GM04504 (cell line): ENCODE measurements at places on chromosomes 4 and X.

- no peak for DNase-seq
Observed at GRCh38 chr4:108024878-108025165, 35.1 kb downstream of the HADH start.

GRCh38 chrX:151687635-151688034 is 7.6 kb upstream of the PRRG3 start:
- no peak for DNase-seq

GRCh38 chr4:91746551-91746950 is 557.2 kb upstream of the GRID2 start:
- DNase-seq, result no peak

- DNase-seq, result no peak
Observed at GRCh38 chr4:56391270-56391669, 4.0 kb upstream of the AASDH start.

DNA sequence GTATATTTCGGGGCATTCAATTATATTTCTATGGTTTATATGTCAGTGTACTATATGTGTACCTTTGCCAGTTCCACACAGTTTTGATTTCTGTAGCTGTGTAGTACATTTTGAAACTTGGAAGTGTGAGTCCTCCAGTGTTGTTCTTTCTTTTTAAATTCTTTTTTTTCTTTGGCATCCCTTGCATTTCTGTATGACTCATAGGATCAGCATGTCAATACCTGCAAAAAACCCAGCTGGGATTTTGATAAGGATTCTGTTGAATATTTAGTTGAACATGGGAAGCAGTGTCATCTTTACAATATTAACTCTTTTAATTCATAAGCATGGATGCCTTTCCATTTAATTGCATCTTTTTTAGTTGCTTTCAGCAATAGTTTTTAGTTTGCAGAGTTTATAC is 100.0 kb downstream of the SH3BGRL start:
- no peak for DNase-seq

GRCh38 chrX:10028283-10029104 is 61.3 kb downstream of the CLDN34 start:
- DNase-seq, result no peak

GRCh38 chr4:78100060-78100459 is 42.9 kb downstream of the FRAS1 start:
- peak; percentile 3 for DNase-seq

DNA sequence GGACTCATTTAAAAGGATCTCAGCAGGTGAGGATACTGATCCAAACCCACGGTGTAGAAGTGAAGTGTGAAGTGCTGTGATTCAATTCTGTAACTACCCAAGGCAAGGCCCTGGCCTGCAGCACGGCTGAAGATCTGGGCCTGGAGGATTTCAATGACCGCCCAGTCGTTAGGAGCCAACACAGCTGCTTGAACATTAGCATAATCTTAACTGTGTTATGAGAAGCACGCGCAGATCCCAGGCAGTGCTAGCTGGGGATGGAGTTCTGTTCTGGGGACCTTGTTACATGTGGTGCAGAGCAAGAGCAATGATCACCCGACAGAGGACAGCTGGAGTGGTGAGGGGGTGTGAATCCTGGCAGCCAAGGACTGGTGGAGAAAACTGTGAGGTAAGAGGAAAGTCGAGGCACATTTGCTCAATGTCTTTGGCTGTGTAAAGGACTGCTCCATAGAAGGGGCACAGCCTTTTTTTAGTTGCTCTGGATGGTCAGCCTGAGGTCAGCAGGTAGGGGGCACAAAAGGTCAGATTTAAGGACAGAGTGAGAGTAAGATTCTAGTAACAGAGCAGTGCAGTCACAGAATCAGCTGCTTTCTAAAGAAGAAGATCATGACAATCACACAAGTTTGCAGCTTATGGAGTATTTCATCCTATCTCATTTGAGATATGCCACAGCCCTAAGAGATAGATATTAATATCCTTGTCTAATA is 181.8 kb downstream of the DCLK2 start:
- DNase-seq, result no peak

DNA sequence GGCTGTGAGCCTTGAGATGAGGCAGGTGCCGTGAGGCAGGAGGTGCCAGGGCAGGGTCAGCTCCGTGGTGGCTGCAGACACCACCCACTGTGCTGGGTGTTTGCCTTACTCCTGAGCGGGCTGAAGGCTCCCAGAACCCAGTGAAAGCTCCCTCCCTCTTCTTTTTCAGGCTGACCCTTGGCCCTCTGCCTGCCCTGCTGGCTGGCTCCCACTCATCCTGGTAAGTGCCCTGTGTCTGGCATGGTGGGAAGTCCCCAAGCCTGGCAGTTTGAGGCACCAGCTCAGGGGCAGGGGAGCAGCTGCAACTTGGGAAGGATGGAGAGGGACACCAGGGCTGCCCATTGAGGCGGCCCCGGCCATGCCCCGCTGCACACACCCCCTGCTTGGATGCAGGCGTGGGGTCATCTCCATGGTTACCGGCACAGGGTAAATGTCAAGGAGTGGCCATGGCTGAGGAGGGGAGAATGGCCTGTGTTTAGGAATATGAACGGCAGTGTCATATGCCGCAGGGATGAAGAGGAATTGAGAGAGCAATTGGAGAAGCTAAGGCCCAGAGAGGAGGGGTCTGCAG is 16.8 kb downstream of the SH3BP2 start:
- no peak for DNase-seq

GRCh38 chr4:3706565-3707422 is 59.4 kb upstream of the ADRA2C start:
- no peak for DNase-seq

DNA sequence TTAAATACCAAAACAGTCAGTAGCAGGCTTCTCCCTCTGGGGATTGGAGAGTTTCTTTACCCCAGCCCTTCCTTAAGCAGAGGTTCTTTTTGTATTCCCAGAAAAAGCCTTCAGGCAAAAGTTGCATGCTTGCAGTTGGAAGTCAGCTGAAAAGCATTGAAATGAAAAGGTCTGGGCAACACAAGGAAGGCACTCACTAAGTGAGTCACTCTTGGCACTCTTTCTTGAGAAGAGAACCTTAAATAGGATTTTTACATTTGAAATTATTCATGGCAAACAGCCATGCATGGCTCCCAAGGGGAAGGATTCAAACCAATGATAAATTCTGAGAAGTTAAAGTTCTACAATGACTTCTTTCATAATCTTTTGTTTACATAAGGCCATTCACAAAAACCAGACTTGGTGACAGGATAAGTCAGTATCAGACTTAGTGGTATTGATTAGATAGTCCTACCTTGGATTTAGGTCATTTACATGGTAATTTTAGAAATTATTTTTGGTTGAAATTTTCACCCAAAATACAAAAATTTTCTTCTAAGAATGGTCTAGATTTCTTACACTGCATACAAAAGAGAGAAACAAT is 2068.9 kb downstream of the PCDH7 start:
- DNase-seq, result peak; percentile 26

GRCh38 chr4:176308441-176308840 is 11.3 kb upstream of the SPCS3 start:
- DNase-seq, result no peak

DNA sequence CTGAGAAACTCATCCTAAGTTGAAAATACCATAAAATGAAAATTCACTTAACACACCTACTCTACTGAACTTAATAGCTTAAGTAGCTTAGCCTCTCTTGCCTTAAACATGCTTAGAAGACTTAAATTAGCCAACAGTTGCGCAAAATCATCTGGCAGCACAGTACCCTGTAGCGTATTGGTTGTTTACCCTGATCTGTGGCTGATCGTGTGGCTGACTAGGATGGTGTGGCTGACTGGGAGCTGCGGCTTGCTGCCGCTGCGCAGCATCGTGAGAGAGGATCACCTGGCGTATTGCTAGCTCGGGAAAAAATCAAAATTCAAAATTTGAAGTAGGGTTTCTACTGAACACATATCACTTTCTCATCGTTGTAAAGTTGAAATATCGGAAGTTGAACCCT is 6.3 kb downstream of the RUFY3 start:
- no peak for DNase-seq

DNA sequence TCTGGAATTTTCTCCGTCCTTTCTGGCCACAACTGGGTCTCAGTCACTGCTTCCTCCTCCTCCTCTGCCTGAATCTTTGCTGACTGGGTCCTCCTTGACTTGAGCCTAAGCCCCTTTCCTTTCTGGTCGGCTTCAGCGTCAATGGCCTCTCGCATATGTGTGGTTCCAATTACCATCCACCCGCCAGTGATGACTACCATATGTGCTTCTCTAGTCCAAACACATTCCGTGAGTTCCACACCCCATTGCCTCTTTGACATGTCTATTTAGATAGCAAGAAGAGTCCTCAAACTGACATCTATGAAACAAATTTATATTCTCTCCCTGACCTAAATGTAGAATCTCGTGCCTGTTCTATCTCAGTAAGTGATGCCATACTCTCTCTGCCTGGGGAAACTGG is 19.8 kb downstream of the MXRA5 start:
- DNase-seq, result peak; percentile 81

GRCh38 chrX:149476513-149476912 is 28.6 kb downstream of the IDS start:
- no peak for DNase-seq

DNA sequence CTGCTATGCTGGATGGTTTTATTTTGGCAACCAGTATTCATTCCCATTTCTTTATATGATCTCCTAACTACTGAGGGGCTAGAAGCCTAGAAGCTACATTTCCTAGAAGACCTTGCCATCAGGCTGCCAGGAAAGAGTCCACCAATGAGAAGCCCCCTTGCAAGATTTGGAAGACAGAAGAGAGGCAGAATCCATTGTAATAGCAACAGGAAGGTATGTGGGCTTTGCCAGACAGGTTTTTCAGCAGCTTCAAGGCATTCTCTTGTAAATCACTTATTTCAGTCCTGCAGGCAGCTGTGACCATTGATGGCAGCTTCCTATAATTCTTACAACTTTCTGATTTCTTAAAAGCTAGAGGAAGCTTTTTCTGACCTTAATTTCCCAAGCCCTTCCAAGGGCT is 148.3 kb upstream of the NHS start:
- DNase-seq, result no peak
